Ecto neural progenitor cell (in vitro differentiated cells): ENCODE measurements at places on chromosomes 7 and 10.

DNA sequence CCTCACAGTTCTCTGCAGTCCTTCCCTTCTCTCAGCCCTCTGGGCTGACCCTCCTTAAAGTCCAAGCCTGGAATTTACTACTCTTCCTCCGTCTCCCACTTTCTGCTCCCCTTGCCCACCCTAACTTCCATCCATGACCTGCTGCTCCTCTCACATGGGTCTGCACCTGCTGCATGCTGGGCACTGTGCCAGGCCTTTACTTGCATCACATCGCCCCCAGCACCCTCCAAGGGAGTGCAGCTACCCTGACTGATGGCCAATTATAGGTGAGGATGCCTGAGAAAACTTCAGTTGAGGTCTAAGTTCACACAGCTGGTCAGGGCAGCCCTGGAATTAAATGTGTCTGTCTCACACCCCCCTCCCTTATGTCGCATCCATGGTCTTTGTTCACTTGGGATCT lies 53.6 kb upstream of the ZPBP start:
- no peak for DNase-seq

DNA sequence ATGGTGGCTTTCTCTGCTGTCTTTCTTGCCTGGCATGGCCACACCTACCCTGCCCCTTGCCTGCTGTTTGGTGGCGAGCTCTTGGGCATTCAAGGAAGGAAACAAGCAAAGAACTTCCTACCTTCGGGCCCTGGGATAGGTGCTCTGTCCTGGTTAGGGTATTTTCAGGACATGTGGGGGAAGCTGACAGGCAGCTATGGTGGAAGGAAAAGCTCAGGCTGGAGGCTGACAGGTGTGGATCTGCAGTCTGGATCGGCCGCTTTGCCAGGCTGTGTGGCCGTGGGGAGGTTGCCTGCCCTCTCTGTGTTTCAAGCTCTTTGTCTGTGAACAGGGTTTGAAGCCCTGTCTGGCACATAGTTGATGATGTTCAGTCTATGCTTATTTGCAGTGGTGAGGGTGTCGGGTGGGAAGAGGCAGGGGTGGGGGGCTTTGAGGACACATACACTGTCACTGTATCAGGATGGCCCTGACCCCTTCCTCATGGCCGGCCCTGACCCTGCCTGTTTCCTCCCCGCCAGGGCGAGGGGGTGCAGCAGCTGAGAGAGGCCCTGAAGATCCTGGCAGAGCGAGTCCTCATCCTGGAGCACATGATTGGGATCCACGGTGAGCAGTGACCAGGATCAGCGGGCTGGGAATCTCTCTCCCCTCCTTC lies 73.7 kb downstream of the MYL10 start:
- peak; percentile 29 for DNase-seq

- no peak for DNase-seq
These were observed 32.3 kb downstream of the REEP3 start for GRCh38 chr10:63553473-63553872.

GRCh38 chr10:5895804-5896203 lies 5.8 kb downstream of the FBH1 start:
- no peak for DNase-seq

DNA sequence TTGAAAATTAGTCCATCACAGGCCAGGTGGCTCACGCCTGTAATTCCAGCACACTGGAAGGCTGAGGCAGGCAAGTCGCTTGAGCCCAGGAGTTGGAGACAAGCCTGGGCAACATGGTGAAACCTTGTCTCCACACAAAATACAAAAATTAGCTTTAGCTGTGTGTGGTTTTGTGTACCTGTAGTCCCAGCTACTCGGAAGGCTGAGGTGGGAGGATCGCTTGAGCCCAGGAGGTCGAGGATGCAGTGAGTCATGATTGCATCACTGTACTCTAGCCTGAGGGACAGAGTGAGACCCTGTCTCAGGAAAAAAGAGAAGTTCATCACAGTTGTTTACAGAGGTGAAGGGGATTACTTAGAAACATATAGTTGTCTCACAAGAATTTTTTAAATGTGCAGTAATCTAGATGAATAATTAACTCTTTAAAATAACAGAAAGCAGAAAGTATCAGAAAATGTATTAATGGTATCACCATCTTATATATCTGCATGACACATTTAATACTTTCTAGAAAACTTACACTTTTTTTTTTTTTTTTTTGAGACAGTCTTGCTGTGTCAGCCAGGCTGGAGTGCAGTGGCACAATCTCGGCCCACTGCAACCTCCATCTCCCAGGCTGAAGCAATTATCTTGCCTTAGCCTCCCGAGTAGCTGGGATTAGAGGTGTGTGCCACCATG lies 8.9 kb downstream of the LCOR start:
- no peak for DNase-seq

DNA sequence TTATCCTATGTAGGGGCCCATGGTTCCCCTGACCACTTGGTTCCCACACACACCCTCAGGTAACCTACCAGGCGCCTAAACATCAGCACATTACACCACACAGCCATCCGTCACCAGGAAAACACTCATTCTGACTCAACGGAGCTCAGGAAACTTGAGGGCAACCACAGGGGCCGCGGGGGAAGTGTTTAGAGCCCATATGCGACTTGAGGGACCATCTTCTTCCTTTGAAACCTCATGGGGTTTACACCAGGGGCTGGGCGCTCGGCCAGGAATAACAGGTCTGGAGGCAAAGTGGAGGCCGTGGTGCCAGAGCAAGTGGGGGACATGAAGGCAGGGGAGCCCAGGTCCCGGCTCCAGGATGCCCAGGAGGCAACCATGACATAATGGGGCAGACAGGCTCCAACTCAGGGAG lies 1.5 kb downstream of the STX1A start:
- no peak for DNase-seq

- DNase-seq = no peak
These were observed 53.0 kb upstream of the LRRC17 start for GRCh38 chr7:102859799-102860125.

- no peak for DNase-seq
These were observed 4.7 kb downstream of the CASD1 start for GRCh38 chr7:94514140-94514889.

DNA sequence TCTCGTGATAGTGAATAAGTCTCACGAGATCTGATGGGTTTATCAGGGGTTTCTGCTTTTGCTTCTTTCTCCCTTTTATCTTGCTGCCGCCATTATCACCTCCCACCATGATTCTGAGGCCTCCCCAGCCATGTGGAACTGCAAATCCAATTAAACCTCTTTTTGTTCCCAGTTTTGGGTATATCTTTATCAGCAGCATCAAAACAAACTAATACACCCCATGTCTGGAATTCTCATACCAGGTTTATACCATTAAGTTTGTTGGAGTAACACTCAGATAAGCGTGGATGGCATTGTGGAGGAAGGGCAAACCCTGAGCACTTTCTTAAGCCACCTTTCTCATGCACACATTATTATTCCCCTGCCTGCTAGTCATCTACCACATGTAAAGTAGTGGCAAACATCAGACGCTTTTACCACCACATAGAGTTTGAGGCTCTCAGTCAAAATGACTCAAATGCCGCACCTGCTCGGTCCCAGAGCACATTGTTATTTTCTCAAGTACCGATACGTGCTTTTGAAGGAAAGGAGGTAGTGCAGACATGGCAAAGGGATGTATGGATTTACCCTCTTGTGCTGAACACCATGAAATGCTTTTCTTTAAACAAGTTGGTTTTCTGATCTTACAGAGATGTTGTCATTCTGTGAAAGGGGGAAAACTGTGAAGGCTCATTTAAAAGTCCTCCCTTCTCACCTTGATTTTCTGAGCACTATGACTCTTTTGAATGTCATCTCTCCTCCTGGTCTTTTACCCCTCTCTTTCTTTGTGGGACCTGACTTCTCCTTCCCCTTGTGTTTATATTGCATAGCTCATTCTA lies 429.7 kb downstream of the EXOC4 start:
- no peak for DNase-seq

DNA sequence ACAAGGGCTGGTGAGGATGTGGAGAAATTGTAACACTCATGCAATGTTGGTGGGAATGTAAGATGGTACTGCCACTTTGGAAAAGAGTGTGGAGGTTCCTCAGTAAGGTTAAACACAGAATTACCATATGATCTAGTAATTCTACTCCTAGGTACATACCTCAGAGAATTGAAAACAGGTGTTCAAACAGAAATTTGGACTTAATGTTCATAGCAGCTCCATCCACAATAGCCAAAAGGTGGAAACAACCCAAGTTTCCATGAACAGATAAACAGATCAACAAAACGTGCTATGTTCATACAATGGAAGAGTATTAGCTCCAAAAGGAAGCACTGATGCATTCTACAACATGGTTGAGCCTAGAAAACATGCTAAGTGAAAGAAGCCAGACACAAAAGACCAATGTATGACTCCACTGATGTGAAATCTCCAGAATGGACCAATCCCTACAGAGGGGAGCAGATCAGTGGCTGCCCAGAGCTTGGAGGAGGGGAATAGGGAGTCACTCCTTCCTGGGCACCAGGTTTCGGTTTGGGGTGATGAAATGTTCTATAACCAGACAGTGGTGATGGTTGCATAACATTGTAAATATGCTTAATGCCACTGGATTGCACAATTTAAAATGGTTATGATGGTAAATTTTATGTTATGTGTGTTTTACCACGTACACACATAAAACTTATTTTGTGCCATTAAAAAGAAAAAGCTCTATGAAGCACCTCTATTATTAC lies 5.7 kb upstream of the WDR86 start:
- no peak for DNase-seq

DNA sequence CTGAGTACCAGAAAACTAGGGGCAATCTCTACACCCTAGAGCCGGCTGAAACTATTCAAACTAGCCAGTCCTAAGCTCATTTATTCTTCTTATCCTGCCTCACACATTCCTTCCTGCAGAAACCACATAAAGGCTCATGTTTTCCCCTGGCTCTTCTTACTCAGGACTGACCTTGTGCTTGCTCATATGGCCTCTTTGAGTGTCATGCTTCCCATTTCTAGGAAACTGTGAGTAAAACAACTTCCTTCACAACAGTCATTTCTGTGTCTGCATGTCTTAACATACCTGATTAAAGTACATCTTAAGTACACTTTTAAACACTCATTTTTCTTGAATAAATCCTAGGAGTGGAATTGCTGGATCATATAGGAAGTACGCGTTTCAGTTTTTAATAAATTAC lies 52.3 kb upstream of the KIAA1217 start:
- DNase-seq = no peak

- DNase-seq = no peak
These were observed 259.9 kb upstream of the SP4 start for GRCh38 chr7:21167942-21168341.

DNA sequence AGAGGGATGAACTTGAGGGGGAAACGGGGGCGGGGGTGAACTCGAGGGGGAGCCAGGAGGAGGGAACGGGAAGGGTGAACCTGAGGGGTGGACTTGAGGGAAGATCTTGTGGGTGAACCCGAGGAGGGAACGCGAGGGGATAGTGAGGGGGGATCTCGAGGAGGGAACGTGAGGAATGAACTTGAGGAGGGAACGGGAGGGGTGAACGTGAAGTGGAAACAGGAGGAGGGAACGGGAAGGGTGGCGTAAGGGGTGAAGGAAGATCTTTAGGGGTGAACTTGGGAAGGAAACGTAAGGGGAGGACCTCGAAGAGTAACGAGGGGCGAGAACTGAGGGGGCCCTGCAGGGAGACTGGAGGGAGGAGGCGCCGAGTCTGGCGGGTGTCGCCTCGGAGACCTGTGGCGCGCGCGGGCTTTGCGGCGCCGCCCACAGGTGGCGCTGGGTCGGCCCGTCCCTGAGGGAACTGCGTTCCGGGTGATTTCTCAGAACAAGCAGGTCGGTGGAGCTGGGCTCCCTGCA lies 651 bp downstream of the MYO3A start:
- DNase-seq = peak; percentile 69

GRCh38 chr7:88062238-88062637 lies 128.2 kb downstream of the ADAM22 start:
- DNase-seq = no peak

DNA sequence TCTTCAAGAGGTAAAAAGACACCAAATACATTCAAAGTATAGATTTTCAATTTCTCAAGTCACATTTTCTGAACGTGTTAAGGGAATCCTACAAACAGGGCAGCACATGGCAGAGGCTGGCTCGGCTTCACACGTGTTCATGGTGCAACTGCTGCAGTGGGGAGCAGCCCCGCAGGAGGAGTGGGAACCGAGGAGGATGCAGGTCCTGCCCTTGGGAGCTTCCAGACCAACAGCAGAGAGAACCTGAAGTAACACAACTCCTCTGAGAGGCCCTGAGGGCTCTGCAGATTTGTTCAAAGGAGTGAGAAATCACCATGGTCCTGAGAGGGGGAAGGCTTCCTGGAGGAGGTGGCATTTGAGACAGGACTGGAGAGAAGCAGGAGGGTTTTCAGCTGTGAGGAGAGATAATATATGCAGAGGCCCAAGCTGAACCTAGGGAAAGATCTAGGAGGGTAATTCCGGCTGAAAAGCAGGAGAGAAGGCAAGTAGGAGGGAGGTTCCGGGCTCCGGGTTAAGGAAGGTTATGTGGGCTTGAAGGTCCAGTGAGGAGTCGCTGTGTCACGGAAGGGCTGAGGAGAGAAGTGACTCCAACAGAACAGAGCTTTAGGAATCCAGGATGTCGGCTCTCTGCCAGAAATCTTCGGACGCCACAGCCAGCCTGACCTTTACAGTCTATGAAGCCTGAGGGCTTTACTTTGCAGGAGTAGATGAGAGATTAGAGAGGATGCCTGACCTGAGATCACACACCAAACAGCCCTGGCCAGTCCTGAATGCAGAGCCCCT lies 77.5 kb downstream of the GPR26 start:
- DNase-seq = peak; percentile 35

GRCh38 chr7:19145434-19146115 lies 354 bp upstream of the FERD3L start:
- DNase-seq = peak; percentile 57

DNA sequence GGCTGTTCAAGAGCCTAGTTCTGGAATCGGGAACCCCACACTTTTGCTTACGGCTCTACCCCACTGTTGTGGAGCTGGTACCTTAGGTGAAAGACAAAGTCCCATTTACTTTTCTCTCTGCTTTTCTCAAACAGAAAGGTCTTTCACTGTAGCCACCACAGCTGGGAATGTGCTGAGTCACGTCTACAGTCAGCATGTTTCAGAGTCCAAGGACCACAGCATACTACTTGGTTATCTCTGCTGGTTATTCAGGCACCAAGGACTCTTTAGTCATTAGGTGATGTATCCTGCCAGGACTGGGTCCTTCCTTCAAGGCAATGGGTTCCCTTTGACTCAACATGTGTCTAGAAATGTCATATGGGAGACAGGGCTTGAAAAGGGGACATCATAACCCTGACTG lies 266.8 kb upstream of the STEAP1 start:
- DNase-seq = no peak

DNA sequence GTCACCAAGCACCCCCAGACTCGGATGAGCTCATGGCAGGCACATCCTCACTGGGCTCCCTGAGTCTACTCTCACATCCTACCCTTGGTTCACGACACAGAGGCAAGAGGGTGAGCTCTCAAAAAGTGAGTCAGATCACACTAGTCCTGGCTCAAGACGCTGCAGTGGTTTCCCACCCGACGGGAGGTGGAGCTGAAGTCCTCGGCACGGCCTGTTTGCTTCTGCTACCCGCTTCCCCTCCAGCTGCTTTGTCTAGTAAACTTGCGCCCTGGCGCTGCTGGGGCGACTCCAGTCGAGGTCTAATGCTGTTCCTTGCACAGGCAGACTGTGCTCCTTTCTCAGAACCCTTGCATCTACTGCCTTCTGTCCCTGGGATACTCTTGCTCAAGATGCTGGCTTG lies 13.5 kb upstream of the SFMBT2 start:
- DNase-seq = no peak

- DNase-seq = no peak
These were observed 73.9 kb downstream of the TMEM130 start for GRCh38 chr7:98795741-98796493.
